ENCODE measurements at places on chromosomes 16 and 17.

GRCh38 chr17:68398691-68399637, 58.3 kb downstream of the WIPI1 start:
- peak; percentile 86 for DNase-seq

DNA sequence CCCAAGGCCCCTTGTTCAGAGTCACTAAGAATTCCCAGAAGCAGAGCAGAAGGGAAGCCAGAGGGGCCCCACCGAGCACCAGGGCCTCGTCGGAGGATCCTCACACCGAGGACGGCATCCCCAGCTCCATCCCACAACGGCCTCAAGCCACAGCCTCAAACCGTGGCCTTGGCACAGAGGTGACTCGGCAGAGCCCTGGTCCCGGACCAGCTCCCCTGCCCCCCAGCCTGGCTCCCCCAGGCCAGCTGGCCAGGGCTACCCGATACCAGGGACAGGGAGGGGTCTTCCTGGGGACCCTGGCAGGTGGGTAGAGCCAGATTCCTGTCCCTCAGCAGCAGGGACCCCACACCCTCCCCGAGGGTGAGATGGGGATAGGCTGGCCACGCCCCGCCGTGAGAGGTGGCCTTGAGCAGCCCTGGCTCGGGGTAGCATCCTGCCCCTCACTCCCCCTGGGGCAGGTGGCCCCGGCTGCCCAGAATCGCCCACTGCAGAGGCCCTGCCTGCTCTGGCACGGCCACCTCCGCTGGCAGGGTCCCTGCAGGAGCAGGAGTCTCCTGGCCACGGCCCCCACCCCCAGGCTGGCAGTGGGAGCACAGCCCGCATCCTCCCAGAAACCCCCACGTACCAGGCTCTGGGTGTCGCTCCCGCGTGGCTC, 5.6 kb upstream of the PVALEF start:
- DNase-seq, result no peak

- no peak for DNase-seq
Measured at GRCh38 chr16:61890386-61890785, 145.9 kb downstream of the CDH8 start.

DNA sequence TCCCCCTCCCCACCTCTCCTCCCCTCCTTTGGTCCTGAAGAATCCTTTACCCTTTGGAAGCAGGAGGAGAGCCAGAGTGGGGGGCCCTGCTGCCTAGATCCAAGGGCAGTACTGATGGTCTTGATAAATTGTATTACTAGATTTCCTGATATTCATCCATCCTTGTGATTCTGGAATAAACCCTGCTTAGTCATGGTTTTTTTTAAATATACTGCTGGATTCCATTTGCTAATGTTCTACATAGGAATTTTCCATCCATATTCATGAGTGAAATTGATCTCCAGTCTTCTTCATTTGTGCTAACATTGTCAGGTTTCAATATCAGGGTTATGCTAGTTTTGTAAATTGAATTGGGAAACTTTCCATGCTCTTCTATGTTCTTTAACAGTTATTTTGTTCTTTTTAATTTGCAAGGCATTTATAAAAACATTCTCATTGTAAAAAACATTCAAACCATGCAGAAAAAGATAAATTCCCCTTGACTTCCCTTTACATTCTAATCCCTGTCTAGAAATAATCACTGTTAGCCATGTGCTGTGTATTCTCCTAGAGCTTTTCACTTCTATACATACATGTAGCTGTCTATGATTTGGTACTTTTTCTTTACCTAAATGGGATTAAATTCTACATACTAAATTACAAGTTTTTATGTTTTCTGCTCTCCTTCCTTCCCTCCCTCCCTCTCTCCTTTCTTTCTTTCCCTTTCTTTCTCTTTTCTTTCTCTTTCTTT, 56.7 kb downstream of the CCDC42 start:
- DNase-seq, result no peak

DNA sequence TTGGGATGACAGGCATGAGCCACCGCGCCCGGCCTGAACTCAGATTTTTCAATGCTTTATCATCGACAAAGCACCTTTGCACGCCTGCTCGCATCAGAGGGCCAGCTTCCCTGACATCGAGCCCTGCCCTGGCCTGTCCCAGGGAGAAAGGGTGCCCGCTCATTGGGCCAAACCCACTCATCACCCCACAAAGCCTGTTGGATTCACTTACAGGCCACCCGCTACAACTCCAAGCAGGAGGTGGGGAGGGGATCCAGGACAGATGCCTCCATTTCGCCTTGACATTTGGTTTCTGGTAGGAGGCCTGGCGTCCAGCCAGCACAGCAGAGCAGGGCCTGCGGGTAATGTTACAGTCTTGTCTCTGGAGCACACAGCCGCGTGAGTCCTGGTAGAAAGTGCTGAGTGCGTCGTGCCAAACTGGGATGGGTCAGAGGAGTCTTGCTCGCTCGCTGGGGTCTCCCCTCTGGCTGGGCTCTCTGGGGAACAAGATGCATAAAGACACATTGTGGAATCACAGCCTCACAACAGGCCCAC, 19.8 kb downstream of the SMTNL2 start:
- DNase-seq, result peak; percentile 91

DNA sequence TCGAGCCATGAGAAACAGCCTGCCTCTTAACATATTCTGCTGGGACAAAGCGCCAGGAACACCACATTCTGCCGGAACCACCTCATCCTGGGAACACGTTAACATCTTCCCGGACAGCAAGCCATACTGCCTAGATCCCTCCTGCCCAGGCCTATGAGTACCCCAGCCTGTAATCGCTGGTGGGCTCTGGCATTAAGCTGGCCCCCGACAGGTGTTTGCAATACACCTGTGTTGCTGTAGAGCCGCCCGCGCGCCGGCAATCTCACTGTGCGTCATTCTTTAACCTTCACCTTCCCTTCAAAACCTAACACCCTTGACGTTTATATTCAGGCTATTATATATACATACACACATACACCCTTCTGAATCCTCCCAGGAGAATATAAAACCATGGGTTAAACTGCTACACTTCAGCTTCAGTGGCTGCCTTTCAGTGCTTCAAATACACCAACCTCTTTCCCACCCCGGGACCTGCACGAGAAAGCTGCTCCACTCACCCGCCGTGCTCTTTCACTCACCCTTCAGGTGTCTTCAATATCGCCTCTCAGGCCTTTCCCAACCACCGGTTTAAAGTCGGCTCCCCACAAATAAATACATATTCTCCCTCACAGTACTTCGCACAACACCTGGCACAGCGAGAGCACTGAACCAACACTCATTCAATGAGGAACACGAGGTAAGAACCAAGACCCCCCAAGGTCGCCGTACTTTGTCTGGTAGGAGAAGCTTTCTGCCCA, 1.0 kb upstream of the ENDOV start:
- DNase-seq, result no peak

GRCh38 chr17:2602597-2603017, 9.2 kb downstream of the PAFAH1B1 start:
- DNase-seq, result no peak

- no peak for DNase-seq
Measured at GRCh38 chr17:55521186-55521585, 9.9 kb upstream of the SMIM36 start.

DNA sequence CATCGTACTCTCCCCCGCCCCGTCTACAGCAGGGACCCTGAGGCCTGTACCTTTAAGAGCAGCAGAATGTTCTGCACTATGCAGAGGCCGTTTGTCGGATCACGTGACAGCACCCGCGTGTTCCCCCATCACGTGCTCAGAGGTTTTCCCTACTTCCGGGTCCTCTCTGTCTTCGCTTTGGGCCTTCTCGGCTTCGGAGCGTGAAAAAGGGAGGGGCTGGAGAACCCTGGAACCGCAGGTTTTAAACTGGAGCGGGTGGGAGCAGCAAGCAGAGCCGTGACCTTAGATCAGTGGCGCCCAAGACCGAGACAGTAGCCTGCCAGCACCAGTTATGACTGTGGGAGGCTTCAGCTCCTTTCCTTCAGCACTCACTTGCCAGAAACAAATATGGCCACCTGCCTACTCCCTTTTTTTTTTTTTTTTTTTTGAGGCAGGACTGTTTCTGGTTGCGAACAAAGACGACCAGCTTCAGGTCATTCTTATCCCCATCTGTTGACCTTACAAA, at the start of gene CLN3:
TSS of gene CLN3 (minus strand) at position 105 of the 505 bp plus-strand sequence. CDS start 315 bp downstream, outside the sequence.
- DNase-seq, result peak; percentile 93

DNA sequence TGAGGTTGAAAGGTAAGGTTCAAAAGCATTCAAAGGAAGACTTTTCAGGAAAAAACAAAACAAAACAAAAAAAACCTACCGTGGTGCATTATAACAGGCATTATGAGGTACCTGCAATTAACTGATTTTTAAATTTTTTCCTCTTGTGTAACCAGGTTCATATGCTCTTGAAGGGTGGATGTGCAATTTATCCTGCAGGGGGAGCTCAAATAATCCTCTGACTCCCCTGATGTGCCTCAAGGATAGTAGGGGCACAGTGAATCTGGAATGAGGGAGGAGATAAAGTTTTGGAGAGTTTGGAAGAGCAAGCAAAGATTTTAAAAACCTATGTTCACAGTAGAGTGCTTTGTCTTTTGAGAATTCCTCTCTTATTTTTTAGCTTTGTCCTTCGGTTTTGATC, 1349.4 kb downstream of the CDH8 start:
- DNase-seq, result no peak

DNA sequence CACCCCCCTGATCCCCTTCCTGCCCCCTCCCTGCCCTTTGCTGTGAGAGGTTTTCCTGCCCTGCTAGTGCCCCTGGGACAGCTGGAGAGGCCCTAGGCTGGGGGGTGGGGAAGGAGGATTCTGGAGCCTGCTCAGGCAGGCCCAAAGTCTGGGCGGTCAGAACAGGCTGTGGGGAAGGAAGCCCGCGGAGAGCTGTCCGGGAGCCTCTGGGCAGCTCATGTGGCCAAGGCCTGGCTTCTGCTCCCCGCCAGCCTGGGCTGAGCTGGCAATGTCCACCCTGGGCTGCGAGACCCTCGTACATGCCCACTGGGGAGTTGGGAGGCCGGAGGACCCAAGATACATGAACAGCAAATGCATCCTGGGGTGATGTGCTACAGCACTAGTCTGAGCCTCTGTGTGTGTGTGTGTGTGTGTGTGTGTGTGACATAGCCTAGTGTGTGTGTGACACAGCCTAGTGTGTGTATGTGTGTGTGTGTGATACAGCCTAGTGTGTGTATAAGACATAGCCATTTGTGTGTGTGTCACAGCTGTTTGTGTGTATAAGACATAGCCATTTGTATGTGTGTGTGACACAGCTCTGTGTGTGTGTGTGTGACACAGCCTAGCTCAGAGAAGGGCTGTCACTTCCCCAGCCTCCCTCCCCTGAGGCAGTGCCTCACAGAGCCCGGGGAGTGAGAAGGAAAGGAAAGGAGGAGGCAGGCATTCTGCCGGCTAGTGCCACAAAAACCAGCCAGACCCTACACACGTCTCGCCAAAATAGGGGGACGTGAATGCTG, 201.4 kb upstream of the CIBAR2 start:
- DNase-seq, result peak; percentile 61
